ENCODE measurements at places on chromosomes 13 and 19.

GRCh38 chr13:73036566-73036965 is 22.2 kb upstream of the KLF5 start:
- DNase-seq, result no peak

DNA sequence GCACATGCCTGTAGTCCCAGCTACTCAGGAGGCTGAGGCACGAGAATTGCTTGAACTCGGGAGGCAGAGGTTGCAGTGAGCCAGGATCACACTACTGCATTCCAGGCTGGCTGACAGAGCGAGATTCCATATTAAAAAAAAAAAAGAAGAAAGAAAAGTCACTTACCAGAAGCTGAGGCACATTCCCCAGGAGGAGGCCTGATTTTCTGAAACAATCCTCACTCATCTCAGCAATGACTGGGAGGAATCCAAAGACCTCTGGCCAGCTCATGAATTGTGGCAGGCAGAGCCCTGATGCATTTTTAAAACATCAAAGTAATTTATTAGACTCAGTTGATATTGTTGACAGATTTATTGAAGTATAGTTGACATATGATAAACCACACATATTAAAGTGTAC is 206.3 kb downstream of the FOXO1 start:
- DNase-seq, result no peak

DNA sequence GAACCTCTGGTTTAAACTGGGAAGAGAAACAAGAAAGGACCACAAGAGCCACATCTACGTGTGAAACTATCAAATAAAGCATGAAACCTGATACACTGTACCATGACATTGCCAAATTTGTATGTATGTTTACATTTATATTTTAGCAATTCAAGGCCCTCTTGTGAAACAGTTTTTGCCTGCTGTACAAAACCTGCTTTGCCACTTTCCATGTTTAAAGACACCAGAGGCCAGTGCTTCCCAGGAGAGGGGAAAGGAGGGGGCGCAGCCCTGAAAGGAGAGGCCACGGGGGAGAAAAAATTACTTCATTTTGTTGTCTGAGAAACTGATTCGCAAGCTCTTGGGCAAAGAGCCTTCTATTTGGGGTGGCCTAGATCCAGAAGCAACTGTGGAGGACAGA is 124.8 kb downstream of the DCLK1 start:
- no peak for DNase-seq

DNA sequence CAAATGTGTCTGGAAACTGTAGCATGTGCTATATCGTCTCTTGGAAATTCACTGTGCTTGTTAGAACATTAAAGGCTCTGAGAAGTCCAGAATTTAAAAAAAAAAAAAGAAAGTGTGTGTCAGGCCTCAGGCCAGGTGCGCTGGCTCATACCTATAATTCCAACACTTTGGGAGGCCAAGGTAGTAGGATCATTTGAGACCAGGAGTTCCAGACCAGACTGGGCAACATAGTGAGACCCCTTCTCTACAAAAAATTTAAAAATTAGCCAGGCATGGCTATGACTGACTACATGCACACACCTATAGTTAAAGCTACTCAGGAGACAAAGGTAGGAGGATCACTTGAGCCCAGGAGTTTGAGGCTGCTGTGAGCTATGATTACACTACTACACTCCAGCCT is 4.9 kb downstream of the HNRNPUL1 start:
- no peak for DNase-seq

GRCh38 chr13:30143666-30144400 is 163.5 kb downstream of the KATNAL1 start:
- DNase-seq, result no peak

DNA sequence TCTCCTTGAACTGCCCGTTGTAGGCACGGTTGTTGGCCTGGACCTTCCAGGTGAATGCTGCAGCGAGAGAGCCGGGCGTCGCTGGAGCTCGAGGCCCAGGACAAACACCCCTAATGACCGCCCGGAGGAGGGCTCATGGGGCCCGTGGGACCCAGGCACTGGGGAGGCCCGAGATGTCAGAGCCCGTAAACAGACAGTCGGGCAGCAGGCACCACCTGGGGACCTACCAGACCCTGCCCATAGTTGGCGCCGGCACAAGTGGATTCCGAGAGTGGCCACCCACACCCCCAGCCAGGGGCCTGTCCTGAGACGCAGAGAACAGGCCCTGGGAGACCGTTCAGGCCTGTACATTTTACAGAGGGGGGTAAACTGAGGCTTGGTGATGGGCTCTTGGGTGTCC is 2.4 kb downstream of the ATP8B3 start:
- DNase-seq, result no peak

All from skeletal muscle cell (primary cell).